Osteocyte (in vitro differentiated cells): ENCODE measurements at places on chromosomes 4 and X. TPM values are rescaled to one million over a fixed set of nuclear protein-coding genes. Genes with fewer than 3 reads are reported as not detected.

DNA sequence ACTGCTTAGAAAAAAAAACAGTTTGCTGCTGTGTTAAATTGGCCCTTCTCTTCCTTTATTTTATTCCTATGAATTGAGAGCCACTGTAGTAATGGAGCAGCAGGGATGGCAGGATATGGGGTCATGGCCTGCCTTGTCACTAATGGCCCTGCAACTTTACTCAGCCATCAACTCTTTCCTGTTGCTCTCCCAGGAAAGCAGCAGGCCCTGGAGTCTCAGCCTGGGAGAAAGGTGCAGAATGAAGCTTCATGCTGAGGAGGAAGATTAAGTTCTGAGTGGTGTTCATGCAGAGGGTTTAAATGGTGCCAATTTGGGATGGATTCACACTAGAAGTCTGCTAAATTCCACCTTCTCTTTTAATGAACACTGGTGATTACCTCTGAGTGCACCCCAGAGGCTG is 285.6 kb downstream of the GPAT3 start:
- H3K27me3 ChIP-seq, result no peaks in the 10 kb centered on the region
- no peak for DNase-seq
- H3K4me1 ChIP-seq, result no peaks in the 10 kb centered on the region
- H3K27ac ChIP-seq, result no peak overlapping the region

GRCh38 chr4:52358883-52359321 is 300.2 kb downstream of the USP46 start:
- no peak overlapping the region for H3K4me3 ChIP-seq
- no peaks in the 10 kb centered on the region for H3K4me1 ChIP-seq
- H3K27me3 ChIP-seq, result no peaks in the 10 kb centered on the region

- DNase-seq, result no peak
- H3K4me3 ChIP-seq, result no peak overlapping the region
- H3K36me3 ChIP-seq, result no peaks in the 10 kb centered on the region
- H3K27ac ChIP-seq, result no peak overlapping the region
These were observed 42.2 kb downstream of the UGT2B10 start for GRCh38 chr4:68858039-68858438.

DNA sequence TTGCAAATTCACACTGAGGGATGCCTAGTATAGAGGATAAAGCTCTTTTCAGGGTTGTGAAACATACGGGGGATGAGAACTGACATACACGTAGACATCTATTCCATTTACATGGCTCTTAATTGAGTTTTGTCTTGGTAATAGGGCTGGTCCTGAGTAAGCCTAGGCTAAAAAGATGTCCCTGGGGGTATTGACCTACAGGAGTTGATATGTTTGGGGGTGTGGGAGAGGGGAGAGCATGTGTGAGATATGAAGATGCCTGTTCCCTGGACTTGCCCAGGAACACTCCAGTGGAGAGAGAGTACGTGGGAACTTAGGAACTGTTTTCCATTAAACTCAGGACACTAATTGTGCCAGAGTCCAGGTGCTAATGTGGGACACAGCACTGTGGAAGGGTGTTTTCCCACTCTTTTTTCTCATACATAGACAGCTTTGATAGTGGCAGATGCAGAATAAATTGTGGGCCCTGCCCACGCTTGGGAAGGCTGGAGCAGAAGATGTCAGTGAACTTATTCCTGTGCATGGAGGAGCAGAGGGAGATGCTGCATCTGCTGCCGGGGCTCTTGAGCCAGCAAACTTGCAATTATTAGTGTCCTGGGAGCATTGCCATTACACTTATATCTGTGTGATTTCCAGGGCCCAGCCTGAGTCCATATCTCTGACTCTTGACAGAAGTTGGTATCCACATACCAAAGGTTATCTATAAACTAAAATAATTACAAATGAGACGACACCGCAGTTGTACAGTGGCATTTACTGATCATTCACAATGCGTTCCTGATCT is 20.7 kb downstream of the SYNPO2 start:
- peaks cover 32% of the 10 kb centered on the region for H3K4me1 ChIP-seq
- H3K27me3 ChIP-seq, result no peaks in the 10 kb centered on the region
- H3K27ac ChIP-seq, result no peak overlapping the region
- no peak for DNase-seq
- no peak overlapping the region for H3K4me3 ChIP-seq

DNA sequence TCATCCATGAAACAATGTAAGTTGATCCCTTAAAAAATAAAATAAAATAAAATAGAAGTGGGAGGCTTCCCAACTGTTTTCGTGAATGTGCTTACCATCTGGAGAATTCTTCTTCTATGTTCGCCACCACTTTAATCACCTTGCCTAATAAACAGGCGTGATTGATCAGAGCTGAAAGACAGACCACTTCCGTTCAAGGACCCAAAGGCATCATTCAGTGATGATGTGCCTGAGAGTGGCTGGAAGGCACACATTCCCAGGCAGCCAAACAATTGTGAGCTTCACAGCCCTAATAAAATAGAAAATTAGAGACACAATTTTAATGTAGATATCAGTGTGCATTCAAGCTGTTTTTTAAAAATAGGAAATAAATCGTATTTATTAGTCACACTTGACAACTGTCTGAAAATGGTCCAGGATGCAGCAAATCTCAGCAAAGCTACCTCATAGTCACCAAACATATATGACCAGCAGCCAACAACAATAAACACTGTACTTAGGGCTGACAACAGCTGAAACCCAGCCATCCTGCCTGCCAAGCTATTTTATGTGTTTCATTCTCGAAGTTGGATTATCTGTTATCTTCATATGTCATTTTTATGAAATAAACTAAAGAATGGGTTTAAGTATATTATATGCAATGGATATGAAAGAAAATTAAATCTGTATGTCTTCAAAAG is 163.2 kb upstream of the FAM9B start:
- H3K27ac ChIP-seq, result no peak overlapping the region
- no peaks in the 10 kb centered on the region for H3K36me3 ChIP-seq
- H3K4me1 ChIP-seq, result no peaks in the 10 kb centered on the region
- H3K4me3 ChIP-seq, result no peak overlapping the region

GRCh38 chr4:48739560-48740019 is 40.5 kb downstream of the FRYL start:
- no peak overlapping the region for H3K4me3 ChIP-seq
- DNase-seq, result no peak
- H3K27ac ChIP-seq, result no peak overlapping the region
- H3K4me1 ChIP-seq, result peaks cover 4% of the 10 kb centered on the region

DNA sequence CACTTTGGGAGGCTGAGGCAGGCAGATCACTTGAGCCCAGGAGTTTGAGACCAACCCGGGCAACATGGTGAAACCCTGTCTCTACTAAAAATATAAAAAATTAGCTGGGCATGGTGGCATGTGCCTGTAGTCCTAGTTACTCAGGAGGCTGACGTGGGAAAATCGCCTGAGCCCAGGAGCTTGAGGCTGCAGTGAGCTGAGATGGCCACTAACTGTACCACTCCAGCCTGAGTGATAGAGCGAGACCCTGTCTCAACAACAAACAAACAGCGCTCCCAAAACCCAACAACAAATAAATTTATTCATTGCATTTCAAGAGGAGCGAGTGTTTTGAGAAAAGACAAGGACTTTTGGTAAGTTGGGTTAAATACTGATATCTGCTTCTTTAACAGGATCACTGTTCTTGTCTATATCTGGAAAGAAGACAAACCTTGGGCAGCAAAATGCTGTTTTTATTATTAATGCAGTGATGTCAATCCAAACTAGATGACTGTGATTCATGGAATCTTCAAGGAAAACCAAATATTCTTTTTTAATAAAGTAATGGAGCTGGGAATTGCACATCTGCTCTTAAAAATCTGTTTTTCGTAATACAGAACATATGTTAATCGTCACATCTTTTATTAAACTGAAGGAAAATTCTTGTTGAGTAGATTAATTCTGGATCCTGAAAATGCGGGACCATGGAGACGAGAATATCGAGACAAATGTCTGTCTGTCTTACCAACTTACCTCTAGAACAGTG is 90.8 kb upstream of the LIMCH1 start:
- no peak overlapping the region for H3K4me3 ChIP-seq
- no peaks in the 10 kb centered on the region for H3K4me1 ChIP-seq
- H3K27ac ChIP-seq, result no peak overlapping the region
- DNase-seq, result no peak
- peaks cover 2% of the 10 kb centered on the region for H3K27me3 ChIP-seq

DNA sequence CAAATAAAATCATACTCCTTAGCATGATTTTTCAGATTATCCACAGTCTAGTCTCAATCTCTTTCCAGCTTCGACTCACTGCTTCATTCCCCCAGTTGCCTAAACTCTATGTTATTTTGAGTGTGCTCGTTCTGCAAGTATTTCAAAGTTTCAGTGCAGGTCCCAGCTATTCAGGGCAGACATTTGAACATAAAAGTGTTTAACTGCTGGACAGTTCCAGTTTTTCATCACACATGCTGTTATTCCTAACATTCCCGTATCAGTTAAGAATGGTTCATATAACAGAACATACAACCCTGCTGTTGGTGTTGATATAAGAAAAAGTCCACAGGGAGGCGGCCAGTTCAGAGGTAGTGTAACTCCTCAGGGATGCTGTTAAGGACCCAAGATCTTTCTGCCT is 113.3 kb downstream of the SLIT2 start:
- no peak for DNase-seq
- H3K27ac ChIP-seq, result no peak overlapping the region
- peaks cover 41% of the 10 kb centered on the region for H3K4me1 ChIP-seq
- H3K36me3 ChIP-seq, result no peaks in the 10 kb centered on the region
- H3K27me3 ChIP-seq, result no peaks in the 10 kb centered on the region

GRCh38 chr4:73732759-73733431 is 7.5 kb upstream of the CXCL8 start:
- H3K27ac ChIP-seq, result no peak overlapping the region
- no peaks in the 10 kb centered on the region for H3K27me3 ChIP-seq
- no peak for DNase-seq
- peaks cover 66% of the 10 kb centered on the region for H3K4me1 ChIP-seq

DNA sequence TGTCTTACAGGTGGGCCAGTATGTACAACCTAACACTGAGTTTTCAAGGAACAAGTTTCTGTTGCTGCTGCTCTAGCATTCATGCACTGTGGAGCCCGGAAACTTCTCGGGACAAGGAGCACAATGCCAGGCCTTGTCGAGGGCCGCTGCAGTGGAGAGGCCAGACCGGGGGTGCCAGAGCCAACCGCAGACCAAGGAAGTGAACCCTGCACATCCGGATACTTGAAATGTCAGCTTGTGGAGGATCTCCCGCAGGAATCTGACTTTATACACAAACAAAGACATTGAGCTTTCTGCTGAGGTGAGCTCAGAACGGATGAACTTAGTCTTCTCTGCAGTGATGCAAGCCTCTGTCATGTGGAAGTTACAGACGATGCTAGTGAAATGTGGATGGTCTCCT is 99.5 kb downstream of the ZNF827 start:
- DNase-seq, result no peak
- H3K4me3 ChIP-seq, result no peak overlapping the region
- H3K4me1 ChIP-seq, result peaks cover 28% of the 10 kb centered on the region
- H3K27ac ChIP-seq, result peak overlapping the region; percentile 51
- H3K27me3 ChIP-seq, result no peaks in the 10 kb centered on the region

GRCh38 chrX:134634691-134635090 is 23.6 kb downstream of the PLAC1 start:
- H3K27me3 ChIP-seq, result no peaks in the 10 kb centered on the region
- no peak overlapping the region for H3K4me3 ChIP-seq
- H3K4me1 ChIP-seq, result peaks cover 9% of the 10 kb centered on the region
- no peak overlapping the region for H3K27ac ChIP-seq
- H3K36me3 ChIP-seq, result no peaks in the 10 kb centered on the region
- DNase-seq, result no peak

GRCh38 chr4:183411291-183411861 is 33.1 kb upstream of the CDKN2AIP start:
- DNase-seq, result no peak
- H3K27me3 ChIP-seq, result no peaks in the 10 kb centered on the region
- no peaks in the 10 kb centered on the region for H3K36me3 ChIP-seq
- H3K27ac ChIP-seq, result no peak overlapping the region
- H3K4me3 ChIP-seq, result no peak overlapping the region

- no peak overlapping the region for H3K27ac ChIP-seq
- no peaks in the 10 kb centered on the region for H3K36me3 ChIP-seq
- no peak for DNase-seq
- no peaks in the 10 kb centered on the region for H3K4me1 ChIP-seq
- no peak overlapping the region for H3K4me3 ChIP-seq
These were observed 1898.0 kb upstream of the PCDH7 start for GRCh38 chr4:28822163-28822562.

Gene SYTL5
- 2.5 and 2.7 TPM in 2 replicates for total RNA-seq

Gene CFI
- total RNA-seq, result not detected in 2 replicates

Gene RNF128
- not detected in 2 replicates for total RNA-seq

Gene GLRA2
- not detected in 2 replicates for total RNA-seq
